GM04504 (cell line): ENCODE measurements at places on chromosomes 3 and 15.

DNA sequence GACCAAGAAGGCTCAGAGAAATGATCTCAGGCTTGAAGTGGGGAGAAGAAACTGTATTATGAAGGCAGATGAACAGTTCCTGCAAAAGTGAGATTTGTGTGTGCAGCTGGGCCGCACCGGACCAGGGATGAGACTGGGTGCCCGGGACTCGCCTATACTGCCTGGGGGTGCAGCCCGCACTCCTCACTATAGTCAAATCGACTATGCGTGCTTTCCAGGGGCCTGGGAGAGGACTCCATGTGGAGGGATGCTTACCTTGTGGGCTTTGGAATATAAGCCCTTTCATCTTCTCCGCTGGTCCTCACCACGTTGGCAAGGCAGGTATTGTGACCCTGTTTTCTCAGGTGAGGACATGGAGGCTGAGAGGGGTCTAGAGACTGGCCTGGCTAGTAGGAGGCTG lies 32.9 kb upstream of the APOD start:
- DNase-seq: no peak

- no peak for DNase-seq
Measured at GRCh38 chr3:151121016-151121415, 35.6 kb downstream of the MED12L start.

GRCh38 chr3:56207922-56208321 lies 260.3 kb downstream of the ERC2 start:
- DNase-seq: no peak

GRCh38 chr3:9902372-9903237 lies at the start of gene IL17RE:
Gene IL17RE (plus strand): TSS chr3:9902848. CDS start chr3:9902933, 85 bp downstream.
- no peak for DNase-seq

- peak; percentile 40 for DNase-seq
Measured at GRCh38 chr3:119293871-119294695, at the start of gene ARHGAP31. Gene ARHGAP31 (plus strand): TSS chr3:119294383. CDS start chr3:119294905, 522 bp downstream.

DNA sequence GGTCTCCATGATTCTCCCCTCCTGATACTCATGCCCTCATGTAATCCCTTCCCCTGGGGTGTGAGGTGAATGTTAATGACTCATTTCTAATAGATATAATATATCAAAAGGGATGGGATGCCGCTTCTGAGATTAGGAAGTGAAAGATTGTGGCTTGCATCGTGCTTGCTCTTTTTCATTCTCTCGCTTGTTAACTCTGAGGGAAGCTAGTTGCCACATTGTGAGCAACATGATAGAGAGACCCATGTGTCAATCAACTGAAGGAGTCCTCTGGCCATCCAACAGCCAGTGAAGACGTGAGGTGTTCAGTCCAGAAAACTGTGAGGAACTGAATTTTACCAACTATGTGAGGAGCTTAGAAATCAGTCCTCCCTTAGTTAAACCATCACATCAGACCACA lies 28.9 kb upstream of the DRD3 start:
- DNase-seq: no peak
